Gastroesophageal sphincter (tissue), 4 donors: ENCODE measurements at places on chromosomes 16 and 17. TPM values are rescaled to one million over a fixed set of nuclear protein-coding genes. Genes with fewer than 3 reads are reported as not detected.

The MYH11 gene
- 23,237 TPM for total RNA-seq

- H3K27ac ChIP-seq: peak overlapping the region; percentile 56
- H3K36me3 ChIP-seq: no peaks in the 10 kb centered on the region
- no peak overlapping the region for H3K4me3 ChIP-seq
- ATAC-seq: peak; percentile 40
- no peaks in the 10 kb centered on the region for H3K4me1 ChIP-seq
- H3K27me3 ChIP-seq: no peaks in the 10 kb centered on the region
Measured at GRCh38 chr16:81493755-81494433, 49.3 kb downstream of the CMIP start.

GRCh38 chr17:35088356-35088880 lies 24.9 kb upstream of the RFFL start:
- H3K27ac ChIP-seq: peak overlapping the region; percentile 87
- no peaks in the 10 kb centered on the region for H3K36me3 ChIP-seq
- no peaks in the 10 kb centered on the region for H3K27me3 ChIP-seq
- peak overlapping the region; percentile 82 for H3K4me3 ChIP-seq
- peaks cover 5% of the 10 kb centered on the region for H3K4me1 ChIP-seq

GRCh38 chr17:72726936-72727335 lies 365.6 kb downstream of the SLC39A11 start:
- H3K27ac ChIP-seq: no peak overlapping the region
- H3K4me3 ChIP-seq: no peak overlapping the region
- no peaks in the 10 kb centered on the region for H3K27me3 ChIP-seq
- ATAC-seq: no peak
- no peaks in the 10 kb centered on the region for H3K4me1 ChIP-seq
